Endothelial cell (in vitro differentiated cells): ENCODE measurements at places on chromosomes 5 and 9. TPM values are rescaled to one million over a fixed set of nuclear protein-coding genes. Genes with fewer than 3 reads are reported as not detected.

- DNase-seq = no peak
Observed at GRCh38 chr9:6307551-6308096, 20.6 kb upstream of the TPD52L3 start.

GRCh38 chr9:84990416-84990815 lies 320.9 kb downstream of the NTRK2 start:
- DNase-seq = no peak

TCF7 gene
- 9.5 TPM for total RNA-seq

GRCh38 chr5:80185095-80185494 lies 70.8 kb downstream of the SERINC5 start:
- no peak for DNase-seq

DNA sequence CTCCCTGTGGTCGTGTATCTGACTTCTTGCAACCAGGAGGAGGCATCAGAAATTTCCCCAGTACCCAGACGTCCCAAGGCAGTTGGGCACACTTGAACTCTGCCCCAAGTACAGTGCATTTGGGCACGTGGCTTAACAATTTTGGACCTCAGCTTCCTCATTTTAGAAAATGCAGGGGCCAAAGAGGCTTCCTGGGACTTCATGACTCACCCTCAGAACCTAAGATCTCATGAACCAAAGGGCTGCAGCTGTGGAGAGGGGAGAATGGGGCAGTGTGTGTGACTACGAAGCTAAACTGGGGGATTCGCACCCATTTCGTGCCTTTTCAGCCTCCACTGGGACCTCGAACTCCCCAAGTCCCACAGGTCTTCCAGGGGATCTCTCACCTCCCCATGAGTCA lies 59.2 kb downstream of the SYK start:
- no peak for DNase-seq

DNA sequence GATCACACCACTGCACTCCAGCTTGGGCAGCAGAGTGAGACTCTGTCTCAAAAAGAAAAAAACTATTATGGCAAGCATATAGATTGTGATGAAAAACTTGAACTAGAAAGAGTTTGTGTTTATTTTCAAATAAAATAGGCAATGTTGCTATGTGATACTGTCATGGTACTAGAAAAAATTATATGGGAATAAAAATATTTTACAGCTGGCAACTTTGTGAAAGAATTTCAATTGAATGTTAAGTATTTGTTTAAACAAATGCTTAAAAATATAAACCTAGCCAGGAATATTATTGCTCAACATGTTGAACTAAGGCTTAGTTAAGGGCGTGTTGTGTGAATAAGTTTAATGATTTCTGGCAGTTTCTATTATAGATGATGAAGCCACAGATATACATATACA lies 31.7 kb downstream of the HSDL2 start:
- DNase-seq = no peak

KCNMB1 gene
- 1.1 TPM for total RNA-seq
